ENCODE measurements at places on chromosomes 5 and 9.

DNA sequence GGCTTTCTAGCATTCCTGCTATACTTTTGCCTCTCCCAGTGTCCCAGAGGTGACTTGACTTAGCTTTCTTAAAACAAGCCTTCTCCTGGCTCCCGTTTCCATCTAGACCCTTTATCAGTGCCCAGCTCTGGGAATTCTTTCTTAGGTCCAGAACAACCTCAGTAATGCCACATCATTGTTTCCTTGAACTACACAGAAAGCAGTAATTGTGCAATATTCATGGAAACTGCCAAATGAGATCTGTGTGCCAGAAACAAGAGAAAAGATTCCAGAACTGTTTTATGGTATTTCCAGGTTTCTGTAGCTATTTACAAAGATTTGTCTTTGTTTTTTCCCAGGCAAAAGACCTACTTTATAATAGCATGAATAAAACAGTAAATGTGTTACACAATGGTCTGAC is 391.3 kb downstream of the SLCO4C1 start:
- no peak for DNase-seq

DNA sequence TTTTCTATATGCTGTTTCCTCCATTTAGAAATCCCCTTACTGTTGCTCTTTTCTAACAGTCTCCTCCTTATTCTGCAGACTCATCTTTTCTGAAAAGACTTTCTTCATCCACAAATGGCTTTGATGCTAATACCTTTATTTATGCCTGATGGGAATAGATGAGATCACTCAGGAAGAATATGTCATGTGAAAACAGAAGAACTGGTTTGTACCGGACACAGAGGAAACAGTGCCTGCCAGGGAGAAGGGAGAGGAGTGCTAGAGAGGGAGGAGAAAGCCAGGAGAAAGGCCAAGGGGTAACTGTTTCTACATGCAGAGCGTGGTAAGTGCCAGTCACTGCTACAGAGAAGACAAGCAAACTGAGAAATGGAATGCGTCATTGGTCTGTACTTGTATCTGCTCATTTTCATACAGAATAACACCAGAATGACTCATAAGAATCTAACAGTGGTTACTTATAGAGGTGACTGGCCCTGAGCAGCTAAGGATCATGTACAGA is 45.9 kb upstream of the PJA2 start:
- no peak for DNase-seq

DNA sequence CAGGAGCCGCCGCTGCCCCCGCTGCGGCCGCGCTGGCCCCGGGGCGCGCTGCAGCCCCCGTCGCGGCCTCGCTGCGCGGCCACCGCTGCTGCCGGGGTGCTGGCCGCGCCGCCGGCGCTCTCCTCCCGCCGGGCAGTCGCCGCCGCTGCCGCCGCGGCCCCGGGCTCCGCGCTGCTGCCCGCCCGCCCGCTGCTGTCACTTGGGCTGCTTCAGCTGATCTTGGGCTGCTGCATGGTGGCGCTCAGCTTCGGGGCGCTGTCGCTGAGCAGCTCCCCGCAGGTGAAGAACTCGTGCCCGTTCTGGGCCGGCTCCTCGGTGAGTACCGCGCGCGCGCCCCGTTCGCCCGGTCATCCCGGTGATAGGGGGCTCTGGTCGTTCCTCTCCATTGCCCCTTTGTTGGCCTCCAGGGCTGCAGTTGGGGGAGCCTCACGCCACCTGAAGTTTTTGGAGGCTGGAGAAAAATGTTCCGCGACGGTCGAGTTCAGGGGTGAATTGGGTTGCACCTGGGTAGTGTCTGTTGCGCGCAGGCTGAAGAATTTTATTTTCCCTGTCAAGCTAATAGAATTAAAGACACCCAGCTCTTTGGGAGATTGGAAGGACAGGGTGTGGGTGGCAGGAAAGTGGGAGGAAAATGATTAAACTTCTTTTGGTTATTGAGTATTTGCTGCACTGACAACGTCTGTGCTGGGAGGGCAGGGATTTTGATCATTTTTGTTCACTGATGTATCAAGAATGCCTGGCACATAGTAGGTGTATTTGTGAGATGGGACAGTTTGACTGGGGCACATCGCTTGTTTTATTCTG is 596 bp downstream of the ENTREP1 start:
- no peak for DNase-seq

GRCh38 chr9:134539586-134540194 is 101.9 kb upstream of the COL5A1 start:
- no peak for DNase-seq

GRCh38 chr5:90843443-90843842 is 284.8 kb downstream of the ADGRV1 start:
- DNase-seq: no peak

- no peak for DNase-seq
Measured at GRCh38 chr5:14216902-14217301, 73.8 kb downstream of the TRIO start.

DNA sequence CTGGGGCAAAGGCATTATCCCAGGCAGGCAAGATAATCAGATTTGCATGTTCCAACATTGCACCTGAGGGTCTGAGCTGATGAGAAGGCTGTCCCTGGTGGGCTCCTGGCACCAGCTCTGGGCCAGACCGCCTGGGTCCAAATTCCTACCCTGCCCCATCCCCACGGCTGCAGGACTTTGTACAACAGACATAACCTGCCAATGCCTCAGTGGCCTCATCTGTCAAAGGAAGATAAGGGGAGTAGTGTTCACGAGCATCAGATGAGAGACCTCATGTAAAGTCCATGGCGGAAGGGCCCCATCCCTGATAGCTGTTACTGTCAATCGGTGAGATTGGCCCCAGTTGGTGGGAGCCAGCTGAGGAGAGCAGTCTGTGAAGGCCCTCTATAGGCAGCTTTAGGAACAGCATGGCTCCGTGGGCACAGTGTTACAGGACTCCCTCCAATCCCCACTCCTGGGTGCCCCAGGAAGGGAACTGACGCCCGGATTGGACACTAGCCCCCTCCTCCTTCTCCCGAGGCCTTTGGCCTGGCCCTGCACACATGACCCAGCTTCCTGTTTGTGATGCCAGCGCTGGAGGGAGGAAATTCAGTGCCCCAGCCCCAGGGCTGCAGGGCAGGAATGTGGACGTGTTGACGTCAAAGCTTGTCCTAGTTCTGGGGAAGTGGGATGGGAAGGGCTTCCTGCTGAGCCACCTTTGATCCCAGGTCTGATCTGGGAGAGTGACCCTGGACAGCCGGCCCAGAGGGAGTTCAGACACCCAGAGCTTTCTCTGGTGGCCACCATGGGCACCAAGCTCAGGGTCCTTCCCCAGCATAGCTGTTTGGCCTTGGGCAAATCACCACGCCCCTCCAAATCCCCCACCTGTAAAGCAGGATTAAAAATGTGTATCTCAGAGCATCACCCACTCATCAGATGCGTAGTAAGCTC is 56.2 kb downstream of the DUSP1 start:
- peak; percentile 29 for DNase-seq

GRCh38 chr5:154757814-154758406 is 2.7 kb downstream of the LARP1 start:
- peak; percentile 22 for DNase-seq
